HuH-7 (cell line): ENCODE measurements at places on chromosomes 5 and 9.

DNA sequence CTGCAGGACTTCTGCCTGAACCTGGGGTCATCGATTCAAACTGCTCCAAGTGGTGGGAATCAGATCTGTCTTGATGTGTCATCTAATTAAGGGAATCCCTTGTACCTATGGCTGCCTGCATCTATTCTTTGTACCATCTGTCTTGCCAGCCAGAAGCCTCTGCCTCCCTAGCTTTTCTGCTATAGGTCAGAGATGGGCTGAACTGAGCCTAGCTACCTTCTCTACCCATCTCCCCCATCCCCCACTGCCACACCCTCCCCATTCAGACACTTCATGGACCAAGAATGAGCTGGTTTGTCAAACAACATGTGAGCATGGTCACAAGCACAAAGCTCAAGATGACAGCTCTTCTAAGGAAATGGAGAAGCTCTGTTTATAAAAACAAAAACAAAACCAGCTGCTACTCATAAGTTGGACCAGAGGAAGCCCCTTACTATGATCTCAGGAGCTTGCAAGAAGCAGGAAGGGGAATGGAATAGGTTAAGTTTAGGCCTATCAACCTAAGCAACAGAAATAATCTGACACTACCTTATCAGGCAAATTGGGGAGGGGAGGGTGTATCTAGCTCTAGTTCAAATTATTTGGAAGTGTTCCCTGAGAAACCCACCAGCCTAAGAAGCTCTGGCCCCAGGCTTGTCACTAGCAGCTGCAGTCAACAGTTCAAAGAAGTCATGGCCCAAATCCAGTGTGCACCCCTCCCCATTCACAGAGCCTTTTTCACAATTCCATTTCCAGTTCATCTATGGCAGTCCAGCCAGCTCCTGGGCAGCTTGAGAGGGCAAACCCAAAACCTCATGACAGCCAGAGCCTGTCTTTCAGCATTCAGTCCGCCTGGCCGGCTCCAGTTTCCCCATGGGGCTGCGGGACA, 29.9 kb downstream of the SKP1 start:
- DNase-seq, result no peak

DNA sequence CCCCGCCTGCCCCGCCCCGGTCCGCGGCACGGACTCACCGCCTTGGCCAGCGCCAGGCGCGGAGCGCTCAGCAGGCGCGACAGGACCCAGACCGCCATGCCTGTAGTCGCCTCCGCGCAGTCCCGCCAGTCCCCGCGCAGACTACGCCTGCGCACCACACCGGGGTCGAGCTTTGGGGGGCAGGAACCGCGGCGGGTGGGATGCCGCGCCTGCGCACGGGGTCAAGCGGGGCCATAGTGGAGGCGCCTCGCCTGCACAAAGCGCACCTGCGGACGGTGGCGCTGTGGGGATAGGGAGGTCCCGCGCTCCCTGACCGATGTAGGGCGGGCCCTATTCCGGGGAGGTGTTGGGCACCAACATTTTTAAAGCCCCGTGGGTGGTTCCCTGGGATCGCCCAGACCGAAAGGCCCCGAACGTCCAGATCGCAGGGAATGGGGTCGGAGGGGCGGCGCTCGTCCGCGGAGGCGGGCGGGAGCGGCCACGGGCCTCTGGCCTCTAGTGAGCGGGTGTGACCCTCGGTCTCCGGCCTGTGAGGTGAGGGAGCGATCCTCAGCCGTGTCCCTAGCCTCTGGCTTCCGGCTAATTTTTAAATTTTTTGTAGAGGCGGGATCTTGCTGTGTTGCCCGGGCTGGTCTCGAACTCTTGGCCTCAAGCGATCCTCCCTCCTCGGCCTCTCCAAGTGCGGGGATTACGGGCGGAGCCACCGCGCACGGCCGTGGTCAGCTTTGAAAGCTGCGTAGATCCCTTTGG, 70.8 kb upstream of the LPCAT1 start:
- no peak for DNase-seq

DNA sequence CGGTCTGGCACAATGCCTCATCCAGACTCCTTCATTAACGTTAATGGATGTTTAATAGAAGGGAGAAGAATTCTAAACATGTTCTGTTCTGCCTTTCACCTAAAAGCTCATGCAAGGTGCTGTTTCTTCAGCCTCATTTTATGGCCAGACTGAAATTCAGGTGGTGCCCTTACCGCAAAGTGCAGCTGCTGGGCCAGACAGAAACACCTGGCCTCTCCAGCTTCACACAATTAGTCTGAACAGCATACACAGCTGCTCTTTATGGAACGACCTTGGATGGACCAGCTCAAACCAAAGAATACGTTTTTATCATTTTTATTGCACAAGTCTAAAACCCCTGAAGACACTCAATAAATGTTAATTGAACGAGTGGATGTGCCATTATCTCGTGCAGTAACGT, 4.6 kb downstream of the SNCAIP start:
- DNase-seq, result no peak

GRCh38 chr9:127279717-127280285, 15.2 kb downstream of the GARNL3 start:
- DNase-seq, result no peak
